ENCODE measurements at places on chromosomes 7 and 10.

DNA sequence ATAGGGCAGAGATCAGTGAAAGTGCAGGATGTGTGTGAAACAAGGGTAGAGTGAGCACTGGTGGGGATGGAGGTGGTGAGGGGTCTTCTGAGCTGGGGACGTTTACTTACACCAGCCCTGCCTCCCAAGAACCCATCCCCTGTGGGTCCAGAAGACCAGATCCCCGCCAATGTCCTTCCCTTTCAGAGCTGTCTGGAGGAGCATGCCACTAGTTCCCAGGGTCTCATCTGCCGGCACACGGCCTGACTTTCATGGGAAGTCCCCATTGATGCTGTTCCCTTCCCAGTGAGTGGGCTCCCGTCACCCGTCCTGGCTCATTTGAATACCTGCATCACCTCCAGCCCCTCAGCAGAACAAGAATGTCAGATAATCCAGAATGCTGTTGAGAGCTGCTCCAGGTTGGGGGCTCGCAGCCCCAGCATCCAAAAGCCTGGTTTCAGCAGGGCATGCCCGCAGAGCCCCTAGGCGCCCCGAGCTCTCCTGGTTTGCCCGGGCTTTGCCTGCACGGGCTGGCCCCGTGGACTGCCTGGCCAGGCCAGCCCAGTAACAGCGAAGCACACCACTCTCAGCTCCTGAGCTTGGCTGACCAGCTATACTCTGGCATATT is 246.7 kb downstream of the MGMT start:
- no peak for DNase-seq

GRCh38 chr10:112755446-112756234 is 194.4 kb upstream of the TCF7L2 start:
- no peak for DNase-seq

GRCh38 chr7:81025360-81025759 is 106.5 kb upstream of the SEMA3C start:
- DNase-seq = no peak

DNA sequence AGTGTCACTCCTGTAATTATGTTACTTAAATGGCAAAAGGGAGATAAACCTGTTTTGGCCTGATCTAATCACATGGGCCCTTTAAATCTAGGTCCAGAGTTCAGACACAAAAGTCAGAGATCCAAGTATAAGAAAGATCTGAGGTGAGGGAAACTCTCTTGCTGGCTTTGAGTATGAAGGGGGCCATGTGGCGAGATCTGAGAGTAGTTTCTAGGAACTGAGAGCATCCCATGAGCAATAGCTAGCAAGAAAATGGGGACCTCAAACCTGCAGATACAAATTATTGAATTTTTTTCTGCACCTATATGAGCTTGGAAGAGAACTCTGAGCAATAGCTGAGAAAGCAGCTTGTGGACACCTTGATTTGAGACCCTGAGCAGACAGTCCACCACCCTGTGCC is 27.6 kb downstream of the ANKRD7 start:
- no peak for DNase-seq

GRCh38 chr7:142153400-142153799 is 41.9 kb downstream of the MGAM2 start:
- no peak for DNase-seq

DNA sequence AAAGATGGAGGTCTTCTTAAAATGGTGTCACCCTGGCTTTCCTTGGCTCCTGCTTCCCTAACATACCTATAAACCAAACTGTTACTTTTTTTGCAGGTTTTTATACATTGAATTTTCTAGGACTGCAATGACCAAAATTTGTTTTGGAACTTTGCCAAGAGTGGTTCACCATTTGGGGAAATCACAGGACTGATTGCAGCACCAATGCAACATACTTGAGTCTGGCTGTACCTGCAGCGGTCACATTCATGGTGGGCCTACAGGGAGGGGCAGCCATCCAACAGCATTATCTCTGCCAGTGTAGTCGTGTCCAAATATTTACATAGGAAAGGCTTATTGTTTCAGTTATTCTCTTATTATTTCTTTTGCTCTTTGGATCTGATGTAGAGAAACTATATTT is 69.0 kb downstream of the HACD1 start:
- DNase-seq = no peak

DNA sequence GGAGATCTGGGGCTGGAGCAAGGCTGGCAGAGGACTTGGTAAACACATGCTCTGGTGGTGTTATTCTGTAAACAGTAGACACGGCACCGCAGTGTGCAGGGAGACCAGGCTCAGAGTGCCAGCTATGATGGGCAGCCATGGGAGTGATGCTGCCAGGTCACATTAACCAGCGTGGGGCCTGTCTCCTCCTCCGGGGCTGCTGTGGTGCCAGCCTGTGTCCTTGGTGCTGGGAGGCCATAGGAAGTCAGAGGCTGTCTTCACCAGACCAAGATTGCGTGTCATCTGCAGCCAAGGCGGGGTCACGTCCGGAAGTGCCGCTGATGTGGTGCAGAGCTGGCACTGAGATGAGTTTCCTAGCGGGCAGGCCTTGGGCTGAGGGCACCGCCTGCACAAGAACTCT is 236.0 kb downstream of the GLRX3 start:
- no peak for DNase-seq

GRCh38 chr10:70672165-70673042 is at the start of gene ADAMTS14:
ADAMTS14 (plus strand) TSS chr10:70672506; CDS start chr10:70672803, 297 bp downstream.
- DNase-seq = no peak

DNA sequence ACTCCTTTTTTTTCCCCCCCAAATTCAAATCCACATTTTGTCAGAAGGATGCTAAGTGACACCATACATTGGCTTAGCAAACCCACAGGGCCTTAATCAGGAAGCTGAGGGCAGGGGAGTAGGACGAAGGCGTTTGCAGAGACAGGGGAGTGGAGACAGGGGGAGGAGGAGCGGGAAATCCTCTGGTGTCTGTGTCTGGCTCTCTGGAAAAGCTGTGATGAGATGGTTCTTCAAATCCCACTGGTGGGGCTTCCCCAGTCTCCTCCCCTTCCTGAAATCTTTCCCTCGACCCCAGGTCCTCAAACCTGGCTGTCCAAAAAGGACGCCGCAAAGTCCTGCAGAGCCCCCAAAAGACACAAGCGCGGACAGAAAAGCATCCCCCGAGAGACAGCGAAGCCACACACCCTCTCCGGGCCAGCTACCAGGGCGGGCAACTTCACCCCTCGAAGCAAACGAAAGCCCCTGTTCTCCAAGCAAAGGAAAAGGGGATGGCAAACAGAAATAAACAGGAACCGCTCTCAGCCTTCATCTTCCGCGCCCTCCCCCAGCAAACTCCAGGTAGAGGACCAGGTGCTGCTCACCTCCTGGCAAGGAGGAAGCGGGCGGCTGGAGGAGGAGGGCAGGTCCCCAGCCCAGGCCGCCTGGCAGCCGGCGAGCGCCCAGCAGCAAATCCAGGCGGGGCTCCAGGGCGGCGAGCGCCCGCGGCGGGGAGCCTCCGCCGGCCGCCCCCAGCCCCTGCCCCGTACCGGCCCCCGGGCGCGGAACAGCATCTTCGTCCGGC is 520 bp downstream of the ELAPOR2 start:
- DNase-seq = peak; percentile 18

DNA sequence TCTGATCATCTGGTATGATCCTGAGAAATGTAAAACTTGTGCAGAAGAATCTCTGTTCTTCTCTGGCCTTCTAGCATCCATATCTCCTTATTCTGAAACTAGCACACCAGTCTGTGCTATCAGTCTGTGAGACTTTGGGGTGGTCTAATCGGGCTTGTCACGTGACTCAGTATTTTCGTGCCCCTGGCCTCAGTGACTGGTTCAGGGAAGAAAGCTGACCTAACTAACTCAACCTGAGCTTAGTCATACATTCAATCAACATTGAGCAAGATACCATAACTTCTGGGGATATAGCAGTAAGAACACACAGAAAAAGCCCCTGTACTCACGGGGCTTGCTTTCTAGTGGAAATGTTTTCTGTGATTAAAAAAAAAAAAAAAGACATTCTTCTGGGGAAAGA is 109.3 kb downstream of the DKK1 start:
- DNase-seq = no peak
